ENCODE measurements at places on chromosomes 13 and 19. TPM values are rescaled to one million over a fixed set of nuclear protein-coding genes. Genes with fewer than 3 reads are reported as not detected.

OR4F17 gene
- not detected for total RNA-seq

ERICH6B gene
- total RNA-seq, result not detected

LYL1 gene
- 5.0 TPM for total RNA-seq

HIF3A gene
- total RNA-seq, result 2.4 TPM

FDX2 gene
- 16.3 TPM for total RNA-seq

DCT gene
- 0.09 TPM for total RNA-seq

VN1R4 gene
- not detected for total RNA-seq

ATP4B gene
- not detected for total RNA-seq

CBARP gene
- total RNA-seq, result 9.7 TPM

RB1 gene
- 37.9 TPM for total RNA-seq

RGCC gene
- 0.59 TPM for total RNA-seq

DOHH gene
- total RNA-seq, result 11.7 TPM

NOTCH3 gene
- 31.2 TPM for total RNA-seq

WDFY2 gene
- total RNA-seq, result 14.3 TPM

TPTE2 gene
- total RNA-seq, result not detected

UPK1A gene
- total RNA-seq, result not detected

PSG1 gene
- not detected for total RNA-seq

ZMYM5 gene
- 13.7 TPM for total RNA-seq

EFNA2 gene
- not detected for total RNA-seq

ZNF562 gene
- 32.2 TPM for total RNA-seq

CLEC11A gene
- total RNA-seq, result 68.0 TPM

PLIN4 gene
- total RNA-seq, result not detected

KLK3 gene
- not detected for total RNA-seq

YJEFN3 gene
- 0.89 TPM for total RNA-seq

HNRNPA1L2 gene
- 2.7 TPM for total RNA-seq

ZNF44 gene
- total RNA-seq, result 13.1 TPM

CYP4F11 gene
- total RNA-seq, result not detected

SHD gene
- total RNA-seq, result not detected

PCDH9 gene
- 2.6 TPM for total RNA-seq

CA11 gene
- 0.30 TPM for total RNA-seq

ATP8B3 gene
- total RNA-seq, result 0.89 TPM

CASP14 gene
- total RNA-seq, result not detected

ZNF709 gene
- 2.9 TPM for total RNA-seq

LACC1 gene
- 23.6 TPM for total RNA-seq

SLITRK6 gene
- total RNA-seq, result not detected

Data from smooth muscle cell of the umbilical artery (primary cell).